ENCODE measurements at places on chromosomes 7 and 10.
A peak's percentile ranks its signal among the peaks of the same experiment; 100 is the strongest.

DNA sequence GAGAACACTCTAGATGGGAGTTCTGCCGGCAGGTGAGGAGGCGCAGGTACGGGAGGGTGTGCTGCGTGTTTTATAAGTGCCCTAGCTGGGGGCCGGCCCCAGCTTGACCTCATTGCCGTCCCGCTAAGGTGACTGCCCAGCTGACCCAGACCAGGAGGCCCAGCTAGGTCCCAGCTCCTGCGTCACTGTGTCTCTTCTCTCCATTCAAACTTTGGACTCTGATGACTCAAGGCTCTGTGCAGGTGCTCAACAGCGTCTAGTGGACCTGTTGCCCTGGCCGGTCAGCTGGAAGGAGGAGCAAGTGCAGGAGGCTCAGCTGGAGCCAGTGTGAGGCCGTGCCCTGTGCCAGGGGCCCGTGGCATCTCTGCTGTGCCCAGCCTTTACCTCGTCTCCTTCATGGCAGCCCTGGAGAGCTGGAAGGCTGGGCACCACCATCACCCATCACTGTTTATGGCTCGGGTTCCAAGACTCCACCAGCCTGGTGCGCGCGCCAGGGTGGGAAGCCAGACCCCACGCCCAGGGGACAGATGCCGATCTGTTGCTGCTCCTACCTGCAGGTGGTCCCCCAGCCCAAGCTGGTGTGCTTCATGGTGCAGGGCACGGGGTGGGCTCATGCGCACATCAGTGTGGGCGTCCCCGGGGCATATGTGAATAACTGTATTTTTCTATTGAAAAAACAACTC is 14.6 kb downstream of the LHPP start:
- DNase-seq, result no peak

DNA sequence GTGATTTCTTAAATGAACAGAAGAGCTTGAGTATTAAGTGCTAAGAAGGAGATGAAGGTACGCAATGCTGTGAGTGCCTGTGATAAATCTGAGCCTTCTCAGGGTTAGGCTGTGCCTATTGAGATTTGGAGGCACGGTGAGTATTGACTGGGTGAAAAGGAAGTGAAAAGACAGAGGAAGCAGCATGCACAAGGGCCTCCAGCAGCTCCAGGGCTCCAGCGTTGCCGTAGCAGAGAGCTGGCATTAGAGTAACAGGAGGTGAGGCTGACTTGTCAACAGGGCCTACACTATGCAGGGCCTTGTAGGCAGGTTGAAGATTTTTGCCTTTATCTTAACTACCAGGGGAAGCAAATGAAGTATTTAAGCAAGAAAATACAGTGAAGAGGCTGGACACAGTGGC is 54.1 kb upstream of the PDCD4 start:
- DNase-seq, result no peak

DNA sequence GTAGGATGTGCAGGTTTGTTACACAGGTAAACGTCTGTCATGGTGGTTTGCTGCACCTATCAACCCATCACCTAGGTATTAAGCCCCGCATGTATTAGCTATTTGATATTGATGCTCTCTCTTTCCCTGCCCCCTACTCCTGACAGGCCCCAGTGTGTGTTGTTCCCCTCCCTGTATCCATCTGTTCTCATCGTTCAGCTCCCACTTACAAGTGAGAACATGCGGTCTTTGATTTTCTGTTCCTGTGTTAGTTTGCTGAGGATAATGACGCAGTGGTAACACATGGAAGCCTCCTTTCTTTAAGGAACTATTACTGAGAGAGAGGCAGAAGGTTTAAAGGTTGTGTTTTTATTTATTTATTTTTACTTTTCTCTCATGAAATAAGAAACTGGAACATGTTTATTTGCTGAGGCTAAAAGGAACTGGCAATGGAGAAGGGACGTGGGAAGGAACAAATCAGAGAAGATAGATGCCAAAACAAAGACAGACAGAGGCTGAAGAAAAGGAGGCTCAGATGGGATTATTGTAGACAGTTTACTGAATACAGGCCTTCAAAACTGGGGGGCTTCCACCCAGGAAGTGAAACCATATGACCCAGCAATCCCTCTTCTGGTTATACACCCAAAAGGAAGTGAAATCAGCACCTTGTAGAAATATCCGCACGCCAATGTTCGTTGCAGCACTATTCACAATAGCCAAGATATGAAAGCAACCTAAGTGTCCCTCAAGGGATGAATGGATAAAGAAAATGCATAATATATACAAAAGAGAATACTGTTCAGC is 556.3 kb downstream of the GRM8 start:
- DNase-seq, result no peak

- DNase-seq, result no peak
Observed at GRCh38 chr10:119423510-119424257, 118.8 kb downstream of the RGS10 start.

DNA sequence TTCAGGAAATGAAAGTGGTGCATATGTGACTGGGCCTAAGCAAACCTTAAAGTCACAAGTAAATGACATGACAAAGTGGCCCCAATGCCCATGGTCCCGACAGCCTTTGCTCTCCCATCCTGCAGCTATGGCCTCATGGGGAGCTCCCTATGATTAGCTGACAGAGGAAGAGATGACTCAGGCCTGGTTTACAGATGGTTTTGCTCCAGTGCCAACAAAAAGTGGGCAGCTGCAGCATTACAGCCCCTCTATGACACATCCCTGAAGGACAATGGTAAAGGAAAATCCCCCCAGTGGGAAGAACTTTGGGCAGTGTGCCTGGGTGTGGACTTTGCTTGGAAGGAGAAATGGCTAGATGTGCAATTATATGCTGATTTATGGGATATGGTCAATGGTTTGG is 105.1 kb upstream of the ADCY1 start:
- no peak for DNase-seq

- no peak for DNase-seq
Observed at GRCh38 chr7:82678259-82678658, 234.7 kb upstream of the CACNA2D1 start.

DNA sequence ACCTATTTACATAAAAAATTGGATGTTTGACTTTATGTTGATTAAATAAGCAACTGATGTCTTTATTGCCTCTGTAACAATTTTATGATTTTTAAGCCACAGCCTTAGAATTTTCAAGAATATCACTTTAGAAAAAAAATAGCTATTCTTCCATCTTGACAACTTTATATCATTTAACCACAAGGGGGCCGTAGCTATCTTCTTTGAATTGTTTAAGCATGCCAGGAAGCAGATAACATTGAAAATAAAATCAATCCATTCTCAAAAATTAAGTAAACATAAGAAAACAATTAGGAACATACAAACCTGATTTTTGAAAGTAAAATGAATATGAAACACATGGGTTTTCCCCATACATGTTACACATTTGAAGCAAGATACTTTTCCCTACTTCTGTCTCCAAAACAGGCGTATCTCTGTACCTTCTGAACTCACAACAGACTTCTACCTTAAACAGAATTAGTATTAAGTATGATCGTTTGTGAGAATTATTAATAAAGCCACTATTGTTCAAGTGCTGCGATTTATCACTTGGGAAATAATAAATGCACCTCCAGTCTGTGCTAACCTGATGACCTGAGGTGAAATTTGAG is 209.0 kb downstream of the CACNA2D1 start:
- no peak for DNase-seq

GRCh38 chr10:6009150-6009549 is 31.8 kb upstream of the IL15RA start:
- DNase-seq, result no peak

DNA sequence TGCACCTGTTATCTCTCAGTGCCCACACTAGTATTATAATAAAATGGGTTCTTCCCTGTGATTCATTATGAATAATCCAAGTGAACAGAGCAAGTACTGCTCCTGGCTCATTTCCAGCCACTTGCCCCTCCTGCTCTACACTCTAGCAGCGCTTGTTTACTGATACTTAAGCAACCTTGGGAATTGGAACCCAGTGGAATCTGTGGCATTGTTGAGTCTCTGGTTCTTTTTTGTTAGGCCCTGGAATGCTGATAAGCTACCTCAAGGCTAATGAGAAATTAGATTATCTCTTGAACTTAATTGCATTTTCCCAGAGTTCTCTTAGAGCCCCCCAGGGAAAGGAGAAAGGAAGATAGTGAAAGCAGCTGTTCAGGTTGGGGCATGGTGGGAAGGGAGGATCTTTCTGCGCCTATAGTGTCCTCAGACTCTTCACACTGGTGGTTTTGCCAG is 34.0 kb downstream of the PRKAR2B start:
- no peak for DNase-seq

GRCh38 chr7:15446722-15447121 is 115.1 kb downstream of the AGMO start:
- no peak for DNase-seq

DNA sequence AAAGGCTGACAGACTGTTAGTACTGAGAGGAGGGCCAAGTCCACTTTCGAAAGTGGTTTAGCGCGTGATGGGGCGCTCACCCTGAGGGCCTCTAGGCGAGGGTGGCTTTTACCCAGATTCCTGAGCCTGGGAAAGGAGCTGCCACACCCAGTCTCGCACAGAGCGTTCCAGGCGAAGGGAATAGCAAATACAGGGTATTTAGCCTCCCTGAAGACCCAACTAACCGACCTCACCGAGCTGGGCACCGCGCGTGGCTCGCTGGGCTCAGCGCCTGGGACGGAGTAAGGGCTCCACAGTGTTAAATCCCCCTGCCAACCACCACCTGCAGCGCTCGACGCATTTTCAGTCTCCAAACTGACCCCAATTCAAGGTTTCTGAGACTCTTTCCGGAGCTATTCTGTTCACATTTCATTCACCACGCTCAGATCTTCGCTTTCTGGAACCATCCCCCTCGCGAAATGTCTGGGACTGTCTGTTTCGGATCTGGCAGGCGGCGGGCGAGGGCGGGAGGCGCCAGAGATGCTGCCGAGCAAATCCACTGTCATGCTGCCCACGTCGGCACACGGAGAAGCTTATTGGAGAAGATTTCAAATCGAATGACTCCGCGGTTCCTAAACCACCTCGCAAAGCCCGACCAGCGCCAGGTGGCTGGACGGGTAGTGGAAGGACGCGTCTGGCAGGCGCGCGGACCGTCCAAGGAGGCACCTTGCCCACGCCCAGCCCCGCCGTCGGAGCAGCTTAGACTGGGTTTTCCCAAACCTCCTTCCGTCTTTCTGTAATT is 1.4 kb upstream of the OSBPL3 start:
- peak; percentile 58 for DNase-seq

DNA sequence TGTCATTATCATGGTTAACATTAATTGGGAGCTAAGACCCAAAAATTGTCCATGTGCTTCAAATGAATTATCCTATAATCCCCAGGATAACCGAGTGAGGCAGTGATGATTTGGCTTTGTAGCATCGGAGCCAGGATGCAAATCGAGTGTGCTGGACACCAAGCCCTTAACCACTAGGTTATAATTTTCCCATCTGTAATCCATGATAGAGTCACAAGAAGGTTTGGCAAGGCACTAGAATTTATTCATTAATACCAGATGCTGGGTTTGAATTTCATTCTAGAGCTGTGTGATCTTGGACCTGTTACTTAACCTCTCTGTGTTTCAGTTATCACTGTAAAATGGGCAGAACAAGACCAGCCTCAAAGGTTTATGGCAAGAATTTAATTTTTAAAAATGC is 21.0 kb upstream of the ITGB1 start:
- no peak for DNase-seq

- no peak for DNase-seq
Observed at GRCh38 chr10:21675157-21675796, 141.2 kb downstream of the MLLT10 start.

DNA sequence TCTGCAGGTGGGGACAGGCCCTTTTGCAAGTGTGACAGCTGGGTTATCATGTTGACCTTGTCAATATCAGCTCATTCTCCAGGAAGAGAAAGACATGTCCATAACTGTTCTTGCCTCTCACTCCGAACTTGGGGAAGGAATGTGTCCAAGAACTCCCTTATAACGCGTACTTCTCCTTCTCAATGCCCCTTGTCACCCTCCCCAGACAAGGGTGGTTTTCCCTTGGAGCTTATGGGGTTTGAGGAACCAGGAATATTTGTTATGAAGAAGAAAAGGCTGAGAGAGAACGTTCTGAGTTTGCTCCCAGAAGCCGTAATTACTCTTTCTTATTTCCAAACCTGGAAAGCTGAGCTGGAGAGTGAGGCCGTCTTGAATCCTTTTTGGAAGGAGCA is 77.4 kb downstream of the MKI67 start:
- no peak for DNase-seq

GRCh38 chr7:158486919-158487318 is 100.7 kb downstream of the PTPRN2 start:
- no peak for DNase-seq

- no peak for DNase-seq
Observed at GRCh38 chr10:123573236-123574108, 92.7 kb upstream of the GPR26 start.

DNA sequence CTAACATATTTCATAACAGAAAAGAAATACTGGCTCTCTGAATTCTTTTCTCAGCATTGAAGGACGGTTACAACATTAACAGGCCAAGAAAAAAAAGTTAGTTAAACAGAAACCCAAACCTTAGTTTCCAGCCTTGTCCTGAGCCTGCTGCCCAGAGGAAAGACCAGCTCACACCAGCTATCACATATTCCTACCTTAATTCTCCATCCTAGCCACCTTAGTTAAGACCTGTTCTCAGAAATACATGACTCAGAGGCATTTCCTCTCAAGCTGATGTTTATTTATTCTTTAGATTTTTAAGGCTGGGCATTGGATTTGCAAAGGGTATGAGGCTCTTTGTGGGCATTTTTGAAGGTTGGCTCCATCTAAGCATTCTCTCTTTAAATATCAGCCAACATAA is 34.3 kb upstream of the ADAM12 start:
- no peak for DNase-seq

DNA sequence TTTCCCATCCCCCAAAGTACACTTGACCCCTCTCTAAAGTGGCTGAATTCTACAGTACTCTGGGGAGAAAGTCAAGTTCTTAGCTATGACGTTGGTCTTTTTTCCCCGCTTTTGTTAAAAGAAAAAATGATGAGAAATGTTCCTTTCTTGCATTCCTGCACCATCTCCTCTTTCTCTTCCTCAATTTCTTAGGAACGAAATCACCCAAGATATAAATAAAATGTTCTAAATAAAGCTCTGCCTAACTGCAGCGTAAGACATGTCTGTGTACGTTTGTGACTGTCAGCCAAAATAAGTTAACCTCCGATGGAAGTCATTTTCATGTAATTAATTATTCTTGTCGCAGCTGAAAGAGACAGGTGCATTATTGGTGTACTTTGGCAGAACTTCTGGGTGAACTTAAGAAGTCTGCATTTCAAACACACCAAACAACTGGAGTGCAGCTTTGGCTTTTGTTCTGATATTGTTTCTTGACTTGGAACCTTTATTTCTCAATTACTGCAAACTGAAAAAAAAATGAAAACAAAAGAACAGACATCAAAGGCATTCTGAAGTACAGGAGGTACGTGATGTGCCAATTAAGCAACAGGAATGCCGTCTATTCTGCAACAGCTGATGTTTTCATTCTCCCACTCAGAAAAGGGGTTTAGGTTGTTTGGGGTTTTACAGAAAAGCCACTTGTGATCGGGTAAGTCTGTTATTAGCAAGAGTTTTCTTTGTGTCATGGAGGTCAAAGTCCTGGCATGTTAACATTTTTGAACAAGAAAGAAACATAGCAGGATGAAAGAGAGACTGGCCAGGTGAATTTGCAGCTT is 82.4 kb upstream of the SDK1 start:
- DNase-seq, result no peak

- no peak for DNase-seq
Observed at GRCh38 chr10:132447446-132448247, 50.6 kb downstream of the PWWP2B start.
